ENCODE measurements at places on chromosomes 5 and 9.

DNA sequence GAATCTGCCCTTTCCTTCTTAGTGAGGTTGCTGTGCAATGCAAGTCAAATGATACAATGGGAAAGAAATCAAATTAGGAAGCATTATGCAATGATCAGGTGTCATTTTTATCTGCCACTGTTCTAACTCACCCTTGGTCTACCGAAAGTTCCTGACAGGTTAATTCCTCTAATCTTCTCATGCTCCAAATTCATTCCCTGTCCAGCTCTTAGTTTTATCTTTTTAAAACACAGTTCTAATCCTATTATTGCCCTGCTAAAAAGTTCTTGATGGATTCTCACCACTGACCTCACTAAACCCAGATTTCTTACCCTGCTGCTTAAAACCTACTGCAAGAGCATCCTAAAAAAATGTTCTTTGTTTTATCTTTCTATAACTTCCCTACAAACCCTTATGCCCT, 1000.9 kb downstream of the CDH18 start:
- no peak for DNase-seq

- DNase-seq: no peak
Measured at GRCh38 chr9:97394881-97395280, 17.0 kb upstream of the TDRD7 start.

DNA sequence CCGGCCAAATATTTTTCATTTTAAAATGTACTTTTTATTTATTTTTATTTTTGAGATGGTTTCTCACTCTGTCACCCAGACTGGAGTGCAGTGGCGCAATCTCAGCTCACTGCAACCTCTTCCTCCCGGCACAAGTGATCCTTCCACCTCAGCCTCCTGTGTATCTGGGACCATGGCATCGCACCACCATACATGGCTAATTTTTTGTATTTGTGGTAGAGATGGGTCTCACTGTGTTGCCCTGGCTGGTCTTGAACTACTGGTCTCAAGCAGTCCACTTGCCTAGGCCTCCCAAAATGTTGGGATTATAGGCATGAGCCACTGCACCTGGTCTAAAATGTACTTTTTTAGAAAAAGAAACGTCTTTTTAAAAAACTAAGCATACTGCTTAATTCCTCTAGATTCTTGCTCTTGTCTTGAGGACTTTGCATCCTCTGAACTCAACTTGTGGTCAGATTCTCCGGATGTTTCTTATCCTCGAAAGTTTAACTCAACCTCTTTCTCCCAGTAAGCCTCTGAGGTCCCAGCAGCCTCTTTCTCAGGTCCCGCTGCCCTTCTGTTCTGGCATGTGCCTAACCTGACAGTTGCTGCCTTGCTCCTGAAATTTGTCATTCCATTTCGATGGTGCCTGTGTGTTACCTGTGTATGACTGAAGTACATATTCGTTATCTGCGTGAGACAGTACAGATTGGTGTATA, 63.0 kb downstream of the TRIO start:
- DNase-seq: no peak

DNA sequence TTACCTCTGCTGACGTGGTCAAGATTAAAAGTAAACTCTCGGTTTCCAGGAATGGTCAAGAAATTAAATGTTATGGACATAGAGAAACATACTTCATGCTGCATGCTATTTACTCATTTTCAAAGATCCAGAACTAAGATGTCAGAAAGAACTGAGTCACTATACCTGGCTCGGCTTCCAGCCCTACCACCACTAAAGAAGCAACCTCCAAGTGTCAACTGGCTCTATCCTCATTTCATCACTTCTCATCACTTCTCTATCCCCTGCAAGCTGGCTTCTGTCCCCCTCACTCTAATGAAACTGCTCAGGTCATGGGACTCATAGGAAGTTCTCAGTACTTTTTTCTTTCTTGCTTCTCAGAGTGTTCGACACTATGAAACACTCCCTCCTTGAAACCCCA, 116.2 kb downstream of the CDK5RAP2 start:
- no peak for DNase-seq

DNA sequence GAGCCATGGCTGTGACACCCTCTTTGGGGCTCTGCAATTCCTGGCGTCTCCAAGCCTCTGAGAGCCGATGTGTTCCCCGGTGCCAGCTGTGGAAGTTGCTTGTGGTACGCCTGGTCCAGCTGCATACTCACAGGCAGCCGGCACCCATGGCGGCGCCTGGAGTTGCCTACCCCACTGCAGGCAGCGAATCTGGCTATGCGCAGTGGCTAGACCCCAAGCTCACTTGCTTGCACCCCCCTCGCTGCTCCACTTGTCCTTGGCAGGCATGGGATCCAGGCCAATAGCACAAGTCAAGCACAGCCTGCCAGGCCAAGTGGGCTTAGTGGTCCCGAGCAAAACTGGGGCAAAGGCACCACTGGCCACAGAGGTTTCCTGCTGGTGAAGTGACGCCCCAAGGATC, 24.7 kb upstream of the GABRA6 start:
- DNase-seq: no peak

GRCh38 chr9:21336457-21336856, 1.3 kb upstream of the KLHL9 start:
- DNase-seq: no peak

GRCh38 chr9:127652733-127653132, 40.7 kb downstream of the STXBP1 start:
- no peak for DNase-seq

GRCh38 chr9:16010221-16010620, 457.4 kb downstream of the CCDC171 start:
- DNase-seq: no peak

- no peak for DNase-seq
Measured at GRCh38 chr5:77616920-77617319, 21.6 kb downstream of the OTP start.

DNA sequence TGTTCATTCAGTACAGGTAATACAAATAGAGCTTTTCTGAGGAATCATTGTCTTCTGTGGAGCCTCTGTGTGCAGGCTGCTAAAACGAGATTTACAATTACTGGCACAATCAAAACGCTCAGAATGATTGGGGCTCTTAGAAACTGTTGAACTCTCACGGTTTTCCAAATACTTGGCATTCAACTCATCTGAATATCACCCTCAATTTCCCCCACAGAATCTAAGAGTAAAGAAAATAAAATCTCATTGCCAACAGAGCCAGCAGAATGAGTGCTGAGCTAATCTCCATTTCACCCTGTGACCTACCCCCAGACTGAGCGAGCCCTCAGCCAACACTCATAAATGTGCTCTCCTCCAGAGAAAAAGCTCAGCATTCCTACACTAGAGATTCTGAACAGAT, 35.3 kb upstream of the TMED7 start:
- DNase-seq: no peak
